Stimulated activated CD4-positive, alpha-beta T cell treated with anti-CD3 and anti-CD28 coated beads, Interleukin-1b, Interleukin-23, amount 100 ng/mL, for 4 hours (primary cell): ENCODE measurements at places on chromosomes 7 and 10.
A peak's percentile ranks its signal among the peaks of the same experiment; 100 is the strongest.

DNA sequence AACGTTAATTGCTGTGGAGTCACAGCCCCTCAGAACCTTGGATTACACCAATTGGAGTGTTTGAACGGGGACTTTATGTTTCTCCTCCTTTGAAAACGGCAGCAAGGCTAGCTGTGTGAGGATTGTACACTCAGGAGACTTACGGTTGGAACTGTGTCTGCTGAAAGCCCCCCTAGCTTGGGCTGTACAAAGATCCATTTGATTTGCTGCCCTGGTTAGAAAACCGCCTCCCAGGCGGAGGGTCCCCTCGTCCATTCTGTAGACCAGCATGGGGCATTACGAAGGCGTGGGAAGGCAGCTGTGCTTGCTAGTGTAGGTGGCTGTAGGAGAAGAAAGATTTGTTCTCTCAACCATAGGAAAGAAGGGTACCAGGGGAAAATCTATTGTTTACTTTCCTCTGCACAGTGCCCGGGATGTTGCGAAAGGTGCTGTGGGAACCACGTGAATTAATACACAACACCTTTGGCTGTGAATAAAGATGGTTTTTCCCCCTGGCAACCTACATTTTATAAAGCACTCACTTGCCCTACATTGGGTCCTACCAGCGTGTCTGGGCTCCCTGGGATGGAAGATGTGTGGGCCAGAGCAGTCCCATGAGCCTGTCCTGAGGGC, 73.4 kb upstream of the BTBD16 start:
- DNase-seq: no peak

DNA sequence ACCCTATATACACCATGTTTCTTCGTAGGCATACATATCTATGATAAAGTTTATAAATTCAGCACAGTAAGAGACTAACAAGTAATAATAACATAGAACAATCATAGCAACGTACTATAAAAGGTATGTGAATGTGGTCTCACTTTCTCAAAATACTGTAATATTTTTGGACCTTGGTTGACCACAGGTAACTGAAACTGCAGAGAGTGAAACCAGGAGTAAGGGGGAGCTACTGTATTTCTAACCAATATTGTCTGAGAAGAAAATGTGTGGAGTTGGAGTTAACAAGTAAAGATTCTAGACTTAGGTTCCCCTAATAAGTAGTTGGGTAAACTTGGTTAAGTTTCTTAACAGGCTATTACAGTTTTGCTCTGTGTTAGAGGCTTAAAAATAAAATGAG, 72.1 kb downstream of the GNAI1 start:
- DNase-seq: no peak

DNA sequence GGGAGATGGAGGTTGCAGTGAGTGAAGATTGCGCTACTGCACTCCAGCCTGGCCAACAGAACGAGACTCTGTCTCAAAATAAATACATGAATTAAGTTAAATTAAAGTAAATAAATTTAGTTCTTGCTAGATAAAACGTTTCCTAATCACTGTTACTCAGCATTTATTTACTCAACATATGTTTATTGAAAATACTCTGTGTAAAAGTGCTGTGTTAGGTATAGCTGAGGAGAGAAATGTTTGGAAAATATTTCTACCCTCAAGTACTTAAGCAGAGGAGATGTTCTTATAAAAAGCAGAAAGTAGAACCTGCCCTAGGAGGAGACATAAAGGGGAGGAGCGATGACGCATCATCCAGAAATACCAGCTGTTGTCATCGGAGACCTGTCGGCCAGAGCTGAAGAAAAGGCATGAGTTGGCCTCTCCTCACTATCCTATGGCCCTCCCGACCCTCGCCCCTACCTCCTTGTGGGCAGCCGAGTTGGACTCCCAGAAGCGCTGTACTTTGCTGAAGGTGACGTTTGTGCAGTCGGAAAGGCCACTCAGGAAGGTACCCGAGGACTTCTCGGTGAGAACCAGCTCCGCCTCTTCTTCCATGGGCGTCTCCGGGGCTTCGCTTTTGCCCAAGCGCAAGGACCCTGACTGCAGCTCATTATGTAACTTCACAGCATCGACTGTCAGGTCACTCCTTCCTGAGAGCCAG, 1.1 kb downstream of the RRP12 start:
- DNase-seq: no peak

GRCh38 chr7:28812616-28813015, 145.5 kb downstream of the TRIL start:
- DNase-seq: no peak

- DNase-seq: no peak
Measured at GRCh38 chr7:109873296-109873695, 1217.6 kb upstream of the LRRN3 start.

GRCh38 chr10:104931612-104932134, 290.6 kb downstream of the SORCS3 start:
- no peak for DNase-seq

- no peak for DNase-seq
Measured at GRCh38 chr7:96308253-96308949, 13.5 kb downstream of the SLC25A13 start.

DNA sequence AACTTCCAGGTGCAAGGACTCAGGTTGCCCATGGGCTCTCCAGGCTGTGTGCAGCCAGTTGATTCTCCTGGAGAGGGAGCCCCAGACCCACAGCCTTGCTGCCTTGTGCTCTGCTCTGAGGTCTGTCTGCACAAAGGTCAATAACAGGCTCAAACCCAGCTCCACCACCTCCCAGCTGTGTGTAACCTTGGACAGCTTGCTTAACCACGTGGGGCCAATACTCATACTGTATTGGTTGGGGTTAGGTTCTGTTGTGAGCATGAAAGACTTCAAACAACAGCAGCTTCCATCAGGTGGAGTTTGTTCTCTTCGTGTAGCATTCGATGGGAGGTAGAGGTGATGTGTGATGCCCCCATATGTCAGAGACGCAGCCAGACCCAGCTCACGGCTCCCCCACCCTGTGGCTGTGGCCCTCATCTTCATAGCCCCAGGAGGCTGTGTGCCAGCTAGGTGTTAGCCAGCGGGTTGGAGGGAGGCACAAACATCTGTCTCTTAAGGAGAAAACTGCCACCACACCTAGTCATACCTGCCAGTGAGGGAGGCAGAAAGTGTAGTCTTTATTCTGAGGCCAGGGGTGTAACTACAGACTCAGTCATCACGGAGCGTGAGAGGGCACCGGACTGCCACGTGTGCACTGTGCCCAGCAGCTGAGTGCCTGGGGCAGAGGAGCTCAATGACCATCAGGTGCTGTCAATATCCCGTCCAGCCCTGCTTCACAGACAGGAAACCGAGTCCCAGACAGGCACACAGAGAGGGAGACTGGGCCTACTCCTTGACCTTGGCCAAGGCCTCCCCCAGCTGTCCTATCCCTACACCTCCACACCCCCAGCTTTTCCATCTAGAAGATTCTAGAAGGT, 8.1 kb upstream of the POLD2 start:
- DNase-seq: no peak

DNA sequence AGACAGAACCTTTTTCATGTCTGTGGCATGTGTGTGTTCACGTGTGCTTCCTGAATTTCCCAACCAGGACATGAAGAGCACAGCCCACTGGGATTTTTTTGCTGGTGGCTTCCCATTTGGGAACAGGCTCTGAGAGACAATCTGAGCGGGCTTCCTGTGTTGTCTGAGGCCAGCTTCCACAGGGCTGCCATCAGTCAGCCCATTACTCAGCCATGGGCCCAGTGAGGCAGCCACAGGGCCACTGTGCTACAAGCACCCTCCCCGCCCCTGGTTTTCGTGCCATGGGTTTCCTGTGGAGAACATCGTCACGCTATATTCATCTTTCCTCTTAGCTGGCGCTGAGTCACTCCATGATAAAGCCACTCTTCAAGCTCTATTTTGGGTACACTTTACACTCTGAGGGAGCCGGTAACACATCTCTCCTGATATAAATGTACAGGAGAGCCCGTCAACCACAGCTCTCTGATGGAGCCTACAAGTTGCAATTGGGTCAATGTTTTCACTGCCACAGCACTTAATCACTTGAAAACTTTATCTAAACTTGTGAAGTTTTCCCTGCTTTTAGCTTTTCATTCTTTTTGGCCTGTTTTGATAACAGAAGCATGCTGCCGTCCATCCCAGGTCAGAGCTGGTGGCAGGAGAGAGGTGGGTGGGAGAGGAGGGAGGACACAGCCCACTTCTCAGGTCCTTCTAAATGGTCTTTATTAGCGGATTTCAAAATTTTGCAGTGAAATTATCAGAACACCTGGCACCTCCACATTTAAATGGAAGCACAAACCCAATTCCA, 96.9 kb downstream of the HIPK2 start:
- peak; percentile 46 for DNase-seq

- no peak for DNase-seq
Measured at GRCh38 chr7:94022550-94022949, 18.4 kb upstream of the BET1 start.

GRCh38 chr7:15839416-15840100, 153.1 kb upstream of the MEOX2 start:
- no peak for DNase-seq

DNA sequence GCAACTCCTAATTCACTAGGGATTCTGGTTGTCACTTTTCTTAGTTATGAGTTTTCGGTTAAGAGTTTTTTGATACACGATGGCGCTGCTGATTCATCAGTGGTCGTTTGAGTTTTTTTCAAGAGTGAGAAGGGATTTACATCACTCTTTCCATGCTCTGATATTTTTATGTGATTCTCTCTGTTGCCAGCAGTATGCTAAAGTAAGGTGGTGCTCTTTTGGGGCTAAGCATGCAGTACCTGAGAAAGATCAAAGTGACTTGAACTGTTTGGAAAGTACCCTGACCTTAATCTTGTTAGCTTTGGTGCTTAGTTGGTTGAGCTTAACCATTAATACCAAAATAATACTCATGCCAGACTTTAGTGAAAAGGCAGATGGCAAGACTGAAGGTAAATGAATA, 28.1 kb downstream of the STAMBPL1 start:
- no peak for DNase-seq

DNA sequence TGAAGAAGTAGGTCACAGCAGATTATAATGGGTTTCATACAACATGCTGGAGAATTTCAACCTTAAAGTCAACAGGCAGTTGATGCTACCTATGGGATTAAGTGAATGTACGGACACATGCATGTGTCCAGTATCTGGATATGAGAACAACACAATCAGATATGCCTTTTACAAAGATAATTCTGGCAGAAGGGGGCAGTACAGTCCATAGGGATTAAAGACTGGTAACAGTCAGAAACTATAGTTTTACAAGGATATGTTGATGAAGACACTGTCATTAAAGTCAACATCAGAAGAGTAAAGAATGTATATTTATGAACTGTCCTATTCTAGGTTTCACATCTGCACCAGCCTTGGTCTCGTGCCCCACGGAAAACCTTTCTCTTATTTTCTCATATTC, 41.5 kb downstream of the ANKMY2 start:
- DNase-seq: no peak

GRCh38 chr10:100330079-100330478, at the start of gene PKD2L1:
TSS of gene PKD2L1 (minus strand) at chr10:100330228. CDS start at chr10:100330103, 125 bp downstream.
- DNase-seq: no peak

DNA sequence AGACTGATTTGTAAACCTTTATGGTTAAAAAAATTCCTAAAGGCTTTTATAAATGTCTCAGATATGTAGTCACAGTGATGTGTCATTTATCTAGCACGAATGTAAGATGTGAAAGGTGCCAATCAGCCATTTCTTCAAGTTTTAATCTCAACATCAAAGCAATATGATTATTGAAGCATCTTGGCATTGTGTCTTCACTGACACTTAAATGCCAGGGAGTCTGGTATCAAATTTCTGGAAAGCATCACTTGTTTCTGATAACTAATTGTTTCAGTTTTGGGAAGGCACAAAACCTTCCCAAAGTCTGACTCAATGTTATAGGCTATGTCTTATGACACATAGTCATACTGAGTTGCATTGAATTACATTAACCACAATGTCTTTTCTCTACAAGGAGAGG, 492.0 kb upstream of the CNTNAP2 start:
- no peak for DNase-seq

- DNase-seq: no peak
Measured at GRCh38 chr7:81433206-81433605, 336.6 kb downstream of the HGF start.
